ENCODE measurements at places on chromosomes 7 and 10.

- DNase-seq = no peak
Observed at GRCh38 chr10:130301021-130301892, 165.1 kb downstream of the GLRX3 start.

- DNase-seq = no peak
Observed at GRCh38 chr10:132448248-132448731, 51.3 kb downstream of the PWWP2B start.

DNA sequence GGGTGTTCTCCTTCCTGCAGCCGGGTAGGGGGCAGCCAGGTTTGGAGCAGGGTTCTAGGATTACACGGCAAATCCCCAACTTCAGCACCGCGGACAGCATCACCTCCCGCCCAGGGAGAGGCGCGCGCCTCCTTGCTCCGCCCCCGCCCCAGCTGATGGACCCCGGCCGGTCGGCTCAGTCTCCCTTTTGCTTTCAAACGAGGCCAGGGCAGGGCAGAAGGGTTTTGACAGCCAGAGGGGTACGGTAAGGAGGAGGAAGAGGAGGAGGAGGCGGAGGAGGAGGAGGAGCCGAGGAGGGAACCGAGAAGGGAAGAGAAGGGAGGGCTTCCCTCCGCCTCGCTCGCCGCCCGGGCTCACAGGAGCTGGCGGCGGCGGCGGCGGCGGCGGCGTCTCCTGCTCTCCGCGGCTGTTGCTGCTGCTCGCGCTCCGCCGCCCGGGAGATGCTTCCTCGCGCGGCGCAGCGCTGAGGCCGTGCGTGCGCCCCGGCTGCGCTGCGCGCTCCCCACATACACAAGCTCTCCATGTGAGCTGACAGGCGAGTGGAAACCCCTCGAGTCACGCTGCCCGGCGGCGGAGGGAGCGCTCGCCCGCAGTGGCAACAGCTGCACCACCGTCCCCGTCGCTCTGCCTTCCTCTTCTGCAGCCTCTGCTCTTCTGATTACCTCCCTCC is 615 bp upstream of the CNTNAP2 start:
- peak; percentile 52 for DNase-seq

DNA sequence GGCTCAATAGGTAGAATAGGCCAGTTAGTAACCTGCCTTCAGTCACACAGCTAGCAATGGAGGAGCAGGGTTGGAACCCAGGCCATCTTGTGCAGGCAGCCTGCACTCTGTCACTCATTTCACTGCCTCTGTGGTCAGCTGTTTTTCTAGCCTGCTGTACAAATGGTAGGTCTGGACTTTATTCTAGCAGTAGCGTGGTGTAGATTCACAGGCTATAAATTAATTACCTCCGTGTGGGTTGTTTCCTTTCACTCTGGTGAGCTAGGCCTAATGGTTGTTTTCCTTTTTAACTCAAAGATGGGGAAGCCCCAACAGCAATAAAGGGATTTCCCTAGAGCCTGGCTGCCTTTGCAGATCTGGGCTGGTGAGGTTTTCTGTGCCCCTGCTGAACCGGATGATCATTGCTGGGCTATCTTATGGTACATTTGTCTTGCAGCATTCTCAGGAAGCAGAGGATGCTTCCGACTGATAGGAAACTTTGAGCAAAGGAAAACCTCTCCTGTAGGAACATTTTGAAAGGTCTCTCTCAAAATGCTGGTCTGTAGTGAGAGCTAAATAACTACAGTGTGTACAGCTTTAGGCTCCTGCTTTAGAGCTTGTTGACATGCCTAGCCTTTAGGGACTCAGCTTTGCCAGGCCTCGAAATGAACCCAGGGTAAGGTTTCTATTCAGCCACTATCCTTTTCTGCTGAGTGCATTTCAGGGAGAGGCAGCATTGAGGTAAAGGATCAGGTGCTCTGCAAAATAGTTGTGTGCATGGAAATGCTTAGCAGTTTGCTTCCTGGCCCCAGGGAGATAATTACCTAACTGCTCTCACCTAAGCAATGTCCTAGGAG is 157.4 kb downstream of the ST7 start:
- DNase-seq = no peak

DNA sequence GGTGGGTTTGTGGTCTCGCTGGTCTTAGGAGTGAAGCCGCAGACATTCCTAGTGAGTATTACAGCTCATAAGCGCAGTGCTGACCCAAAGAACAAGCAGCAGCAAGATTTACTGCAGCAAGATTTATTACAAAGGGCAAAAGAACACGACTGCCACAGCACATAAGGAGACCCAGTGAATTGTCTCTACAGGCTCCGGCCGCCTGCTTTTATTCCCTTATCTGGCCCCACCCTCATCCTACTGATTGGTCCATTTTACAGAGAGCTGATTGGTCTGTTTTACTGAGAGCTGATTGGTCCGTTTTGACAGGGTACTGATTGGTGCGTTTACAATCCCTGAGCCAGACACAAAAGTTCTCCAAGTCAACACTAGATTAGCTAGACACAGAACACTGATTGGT is 82.1 kb downstream of the VIPR2 start:
- DNase-seq = no peak

GRCh38 chr10:131683941-131684340 is 216.9 kb upstream of the PPP2R2D start:
- no peak for DNase-seq

DNA sequence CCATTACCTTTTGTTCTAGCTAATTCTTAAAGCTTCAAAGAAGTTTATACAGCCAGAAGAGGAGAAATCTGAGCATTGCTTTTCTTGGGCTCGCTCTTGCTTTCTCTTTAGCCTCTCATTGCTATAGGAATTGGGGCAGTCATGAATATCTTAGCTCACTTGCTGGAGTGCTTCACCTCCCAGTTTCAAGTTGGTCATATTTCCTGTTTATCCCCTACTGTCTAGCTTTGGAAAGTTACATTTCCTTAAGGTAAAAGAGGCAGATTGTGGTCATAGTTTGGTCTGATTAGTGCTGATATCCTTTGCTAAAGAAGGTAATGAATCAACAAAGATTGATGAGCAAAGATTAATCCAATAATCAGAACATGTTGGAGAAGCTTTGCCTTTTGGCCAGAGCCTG is 77.7 kb upstream of the GLI3 start:
- DNase-seq = no peak

DNA sequence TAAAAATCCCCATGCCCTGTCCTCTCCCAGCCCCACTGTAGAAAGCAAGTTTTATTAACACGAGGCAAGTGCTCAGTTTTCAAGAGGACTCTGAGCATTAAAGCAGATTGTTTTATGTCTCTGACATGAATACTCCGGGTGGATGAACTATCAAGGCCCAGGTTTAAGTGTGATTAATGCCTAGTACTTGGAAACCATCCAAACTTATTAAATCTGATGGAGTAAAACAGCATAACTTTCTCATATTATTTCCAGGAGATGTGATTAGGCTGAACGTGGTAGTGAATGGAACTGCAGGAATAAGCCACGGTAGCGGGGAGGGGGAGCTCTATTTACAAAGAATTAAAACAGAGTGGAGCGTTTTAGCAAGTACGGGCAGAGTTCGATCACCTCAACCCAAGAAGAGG is 144.2 kb upstream of the RNF32 start:
- DNase-seq = peak; percentile 83

DNA sequence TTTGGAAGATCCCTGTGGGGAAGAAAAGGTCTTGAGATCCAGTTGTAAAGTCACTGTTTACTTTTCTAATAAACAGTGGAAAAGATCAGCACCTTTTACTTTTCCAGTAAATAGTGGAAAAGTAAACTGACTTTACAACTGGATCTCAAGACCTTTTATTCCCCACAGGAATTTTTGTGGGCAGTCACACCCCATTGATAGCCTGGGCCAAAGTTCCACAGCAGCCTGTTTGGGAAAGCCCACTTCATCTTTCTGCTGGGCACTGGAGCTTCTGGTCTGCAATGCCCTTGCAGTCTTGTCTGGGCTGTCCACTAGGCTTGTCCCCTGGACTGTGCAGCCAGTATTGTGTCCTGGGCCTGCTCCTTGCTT is 50.2 kb downstream of the ADCY1 start:
- DNase-seq = no peak

GRCh38 chr7:109282726-109283125 is 713.1 kb downstream of the DNAJB9 start:
- no peak for DNase-seq

- DNase-seq = no peak
Observed at GRCh38 chr7:46839651-46840050, 742.3 kb downstream of the TNS3 start.

GRCh38 chr7:14457568-14458453 is 444.7 kb downstream of the DGKB start:
- DNase-seq = peak; percentile 28

DNA sequence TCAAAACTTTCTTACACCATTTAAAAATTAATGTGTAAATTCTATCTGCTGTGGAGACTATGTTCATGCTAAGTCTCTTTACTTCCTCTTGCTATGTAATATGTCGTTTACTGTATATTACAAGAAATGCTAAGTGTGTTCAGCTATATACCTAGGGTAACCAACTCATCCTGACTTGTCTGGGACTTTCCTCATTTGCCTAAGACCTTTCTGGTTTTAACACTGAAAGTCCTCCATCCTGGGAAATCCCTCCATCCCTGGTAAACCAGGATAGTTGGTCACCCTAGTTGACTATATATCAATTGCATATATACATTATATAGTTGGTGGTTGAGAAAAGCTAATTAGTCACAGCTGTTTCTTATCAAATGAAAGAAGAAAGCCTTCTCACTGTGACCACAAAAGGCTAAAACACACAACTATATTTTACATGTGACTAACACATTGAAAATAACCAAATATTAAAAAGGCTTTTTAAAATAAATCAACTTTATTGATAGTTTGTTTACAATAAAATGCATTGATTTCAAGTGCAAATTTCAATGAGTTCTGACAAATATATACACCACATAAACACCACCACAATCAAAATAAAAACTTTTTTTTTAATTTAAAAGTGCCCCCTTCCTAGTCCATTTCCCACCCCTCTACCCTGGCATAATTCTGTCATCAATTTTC is 167.7 kb upstream of the INHBA start:
- DNase-seq = no peak

GRCh38 chr10:31657434-31657872 is 271.2 kb downstream of the ARHGAP12 start:
- no peak for DNase-seq

DNA sequence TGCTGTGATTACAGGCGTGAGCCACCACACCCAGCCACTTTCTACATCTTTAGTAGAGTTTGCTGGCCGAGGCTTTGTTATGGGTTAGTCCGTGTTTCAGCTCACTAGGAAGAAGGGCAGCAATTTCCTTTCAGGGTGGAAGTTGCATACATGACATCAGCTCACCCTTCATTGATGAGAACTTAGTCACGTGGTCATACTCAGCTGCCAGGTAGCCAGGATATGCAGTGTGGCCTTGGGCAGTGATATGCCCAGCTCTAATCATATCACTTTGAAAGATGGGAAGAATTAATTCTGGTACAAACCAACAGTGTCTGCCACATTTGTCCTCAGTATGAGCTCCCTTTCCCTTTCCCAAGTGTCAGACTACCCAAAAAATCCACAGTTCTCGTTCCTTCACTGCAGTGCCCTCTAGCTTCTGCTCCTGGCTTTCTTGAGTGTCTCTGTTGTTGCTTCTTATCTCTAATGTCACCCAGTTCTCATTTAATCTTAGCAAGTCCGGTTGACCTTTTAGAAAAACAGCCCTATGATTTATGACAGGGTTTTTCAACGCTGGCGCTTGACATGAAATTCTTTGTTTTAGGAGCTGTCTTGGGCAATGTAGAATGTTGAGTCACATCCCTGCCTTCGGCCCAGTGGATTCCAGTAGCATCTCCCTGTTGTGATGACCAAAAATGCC is 108.7 kb upstream of the ITGB1 start:
- no peak for DNase-seq

DNA sequence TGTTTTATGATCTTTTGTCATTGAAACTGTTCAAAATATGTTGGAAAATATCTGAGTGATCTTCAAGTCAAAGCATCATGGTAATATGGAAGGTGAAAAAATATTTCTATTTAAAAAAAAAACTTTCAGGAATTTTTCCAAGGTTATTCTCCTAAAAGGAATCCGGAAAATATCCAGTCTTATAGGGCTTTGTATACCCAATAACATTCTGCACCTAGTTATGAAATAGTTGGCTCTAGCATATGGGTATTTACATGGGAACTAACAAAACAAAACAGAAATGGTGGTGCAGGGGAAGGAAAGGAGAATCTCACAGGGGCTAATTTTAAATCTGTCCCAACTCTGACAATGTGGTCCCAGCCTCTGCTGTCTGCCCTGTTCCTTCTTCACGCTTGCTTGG is 167.1 kb upstream of the RHEB start:
- DNase-seq = no peak

DNA sequence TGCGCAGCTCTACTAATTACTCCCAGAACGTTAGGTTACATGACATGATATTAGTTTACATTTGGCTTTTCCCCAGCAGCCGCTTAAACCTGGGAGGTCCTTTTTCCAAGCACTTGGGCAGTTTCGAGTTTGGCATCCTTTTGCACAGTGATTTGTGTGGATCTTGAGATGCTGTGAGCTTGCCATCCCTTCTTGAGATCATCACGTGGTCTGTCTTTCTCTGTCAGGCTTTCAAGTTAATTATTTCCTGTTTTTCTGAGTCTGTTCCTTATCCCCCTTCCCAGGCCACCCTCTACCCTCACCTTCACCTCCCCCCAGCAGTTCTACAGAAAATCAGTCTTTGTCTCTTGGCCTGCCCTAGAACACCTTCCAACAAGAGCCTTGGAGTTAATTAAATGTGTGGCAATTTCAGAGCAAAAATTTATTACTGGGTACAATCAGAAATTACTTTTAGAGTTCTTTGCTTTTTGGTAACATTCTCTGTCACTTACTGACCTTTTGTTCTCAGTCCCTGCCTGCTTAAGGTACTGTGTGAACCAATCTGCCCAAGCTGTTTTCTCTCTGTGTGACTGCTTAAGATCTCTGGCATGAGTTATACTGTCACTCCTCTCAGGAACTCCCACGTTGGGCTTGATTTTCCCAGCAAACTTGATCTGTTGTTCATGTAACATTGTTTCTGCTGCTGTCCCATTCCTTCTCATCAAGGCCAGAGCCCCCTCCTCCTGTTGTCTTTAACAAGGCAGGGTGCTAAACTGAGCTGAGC is 3.1 kb upstream of the SLF2 start:
- DNase-seq = no peak

DNA sequence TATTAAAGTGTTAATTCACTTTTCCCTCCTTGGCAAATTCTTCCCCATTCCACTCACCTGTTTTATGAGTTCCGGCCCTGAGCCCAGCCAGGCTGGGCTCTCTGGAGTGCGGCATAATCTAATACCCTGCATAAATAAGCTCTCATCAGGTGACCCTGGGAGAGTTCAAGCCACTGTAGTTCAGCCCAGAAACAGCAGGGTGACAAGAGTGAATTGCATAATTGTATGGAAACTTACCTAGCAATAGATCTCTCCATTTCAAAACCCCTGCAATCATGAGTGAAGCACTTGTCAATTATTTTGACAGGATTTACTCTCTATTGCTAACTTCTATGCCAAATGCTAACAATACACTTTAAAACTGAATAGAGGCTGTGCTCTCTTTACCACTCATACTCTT is 94.7 kb downstream of the OSBPL3 start:
- DNase-seq = peak; percentile 70

- DNase-seq = no peak
Observed at GRCh38 chr7:79782256-79782655, 328.8 kb upstream of the MAGI2 start.

- DNase-seq = no peak
Observed at GRCh38 chr7:53383131-53383530, 347.7 kb downstream of the POM121L12 start.

Data from NCI-H1417 treated with DMSO at 0.1 percent for 48 hours (cell line).